Stimulated activated CD4-positive, alpha-beta T cell treated with anti-CD3 and anti-CD28 coated beads, Interleukin-15, amount 100 ng/mL, for 48 hours (primary cell): ENCODE measurements at places on chromosomes 3 and 15.

DNA sequence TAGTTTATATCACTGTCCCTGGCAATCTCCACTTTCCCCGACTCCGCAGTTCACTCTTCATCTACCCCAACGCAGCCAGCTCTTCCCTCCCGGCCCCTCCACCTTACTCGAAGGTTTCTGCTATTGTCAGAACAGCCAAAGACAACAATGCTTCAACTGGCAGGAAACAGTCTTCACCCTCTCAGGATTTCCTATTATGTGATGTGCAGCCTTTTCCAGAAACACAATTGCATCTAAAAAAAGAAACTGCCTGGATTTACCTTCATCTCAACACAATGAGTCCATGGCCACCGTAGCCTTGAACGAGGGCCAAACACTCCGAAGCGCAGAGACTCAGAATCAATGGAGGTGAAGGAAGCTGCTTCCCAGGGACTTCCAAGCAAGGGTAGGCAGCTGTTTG lies 182.1 kb upstream of the TSC22D2 start:
- DNase-seq = no peak

DNA sequence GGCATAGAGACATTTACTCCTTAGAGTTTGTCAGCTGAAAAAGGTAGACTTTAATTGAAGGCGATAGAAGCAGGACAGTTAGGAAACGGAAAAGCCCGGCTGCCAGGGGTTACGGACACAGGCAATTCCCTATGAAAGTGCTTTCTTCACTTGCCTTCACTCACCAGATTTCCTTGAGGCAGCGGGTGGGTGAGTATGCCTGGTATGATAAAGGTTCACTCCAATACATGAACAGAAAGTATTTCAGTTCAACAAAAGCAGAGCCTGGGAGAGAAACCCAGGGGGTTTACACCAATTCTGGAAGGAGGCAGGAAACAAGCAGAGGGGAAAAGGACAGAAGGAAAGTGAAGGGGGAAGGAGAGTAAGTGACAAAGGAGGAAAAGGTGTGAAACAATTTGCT lies 53.9 kb downstream of the QTRT2 start:
- DNase-seq = no peak

GRCh38 chr3:194399166-194399565 lies at the start of gene GP5:
TSS of gene GP5 (minus strand) at chr3:194399266. CDS start at chr3:194398282, 984 bp downstream.
- no peak for DNase-seq

- DNase-seq = no peak
Observed at GRCh38 chr3:162743091-162743490, 1246.5 kb downstream of the OTOL1 start.

DNA sequence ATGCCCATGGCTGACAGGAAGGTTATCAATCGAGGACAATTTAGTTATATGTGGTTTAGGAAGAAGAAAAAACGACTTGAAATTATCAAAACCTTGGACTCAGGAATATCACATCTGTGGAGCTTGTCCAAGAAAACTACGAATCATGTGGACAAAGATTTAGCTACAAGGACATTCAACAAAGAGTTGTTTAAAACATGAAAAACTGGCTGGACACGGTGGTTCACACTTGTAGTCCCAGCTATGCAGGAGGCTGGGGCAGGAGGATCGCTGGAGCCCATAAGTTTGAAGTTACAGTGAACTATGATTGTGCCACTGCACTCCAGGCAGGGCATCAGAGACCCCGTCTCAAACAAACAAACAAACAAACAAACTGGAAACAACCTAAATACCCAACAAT lies 142.4 kb downstream of the MAGI1 start:
- no peak for DNase-seq

- DNase-seq = no peak
Observed at GRCh38 chr3:151379083-151379734, 5.3 kb downstream of the P2RY12 start.

- DNase-seq = no peak
Observed at GRCh38 chr3:101868534-101869464, 19.5 kb downstream of the NFKBIZ start.

DNA sequence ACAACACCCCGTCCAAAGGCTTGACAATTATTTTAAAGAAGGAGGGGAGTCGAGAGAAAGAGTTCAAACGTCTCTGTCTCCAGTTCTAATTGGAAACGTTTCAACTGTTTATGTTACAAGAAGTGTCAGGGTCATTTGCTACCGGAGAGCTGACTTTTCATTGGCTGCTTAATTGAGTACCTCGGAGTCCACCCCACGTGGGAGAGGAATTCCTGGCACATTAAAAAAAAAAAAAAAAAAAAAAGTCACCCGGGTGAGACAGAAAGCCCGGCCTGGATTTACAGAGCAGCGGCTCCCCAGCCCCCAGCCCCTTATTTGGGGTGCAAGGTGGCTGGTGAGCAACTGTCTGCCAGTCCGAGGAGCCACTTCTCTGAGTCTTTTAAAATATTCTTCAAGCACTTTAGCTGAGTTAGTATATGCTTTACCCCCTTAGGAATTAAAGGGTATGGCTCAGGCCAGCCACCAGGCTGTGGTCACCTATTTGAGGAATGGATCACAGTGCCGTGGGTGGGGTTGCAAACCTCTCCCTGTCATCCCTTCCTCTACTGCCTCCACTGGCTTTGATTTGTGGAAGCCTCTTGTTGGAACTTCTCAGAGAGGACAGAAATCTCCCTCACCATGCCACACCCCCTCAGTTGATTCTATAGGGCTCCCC lies 3.9 kb upstream of the TLE3 start:
- no peak for DNase-seq

- DNase-seq = no peak
Observed at GRCh38 chr3:42519568-42519962, 17.1 kb downstream of the VIPR1 start.

DNA sequence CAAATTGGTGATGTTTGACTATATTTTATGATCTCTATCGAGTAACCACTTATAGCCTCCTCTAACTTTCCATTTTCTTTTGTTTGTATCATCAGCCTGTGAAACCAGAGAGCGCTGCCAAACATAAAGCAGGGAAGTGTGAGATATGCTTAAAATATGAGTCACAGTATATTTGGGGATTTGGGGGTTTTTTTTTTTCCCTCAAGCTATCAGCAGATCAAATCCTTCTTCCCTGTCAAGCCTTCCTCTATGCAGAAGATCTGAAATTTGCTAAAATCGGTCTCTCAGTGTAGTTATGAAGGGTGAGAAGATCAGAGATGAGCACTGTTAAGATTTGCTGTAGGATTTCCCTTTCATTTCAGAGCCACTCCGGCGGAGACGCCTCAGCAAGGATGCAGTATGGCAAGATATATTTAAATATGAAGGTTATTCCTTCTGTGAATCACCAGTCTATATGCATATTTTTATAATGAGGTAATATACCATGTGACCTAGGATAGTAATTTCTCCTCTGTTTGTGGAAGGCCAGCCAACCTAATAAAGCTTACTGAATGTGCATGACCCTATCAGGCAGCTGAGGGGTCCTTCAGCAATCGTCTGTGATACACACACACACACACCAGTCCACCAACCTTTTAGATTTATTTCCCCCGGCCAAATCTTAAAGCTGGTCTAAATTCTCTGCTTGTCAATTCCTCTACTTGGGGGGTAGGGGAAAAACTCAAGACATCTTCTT lies 474.1 kb downstream of the FOXP1 start:
- no peak for DNase-seq

DNA sequence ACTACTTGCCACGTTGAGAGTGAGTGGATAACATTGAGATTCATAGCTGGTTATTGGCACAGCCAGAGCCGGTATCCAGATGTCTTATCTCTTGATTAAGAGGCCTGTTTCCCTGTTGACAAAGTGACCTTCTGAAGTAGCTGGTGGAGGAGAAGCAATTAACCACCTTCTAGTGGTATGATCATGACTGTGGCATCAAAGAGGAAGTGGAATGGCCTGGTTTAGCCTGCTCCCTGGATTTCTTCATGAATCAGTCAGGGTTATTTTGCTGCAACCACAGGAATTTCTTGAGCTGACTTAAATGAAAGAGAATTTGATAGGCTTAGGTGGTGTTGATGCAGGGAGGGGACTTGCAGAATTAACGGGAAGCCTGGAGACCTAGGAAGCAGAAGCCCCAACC lies 398.3 kb downstream of the MFSD1 start:
- DNase-seq = no peak

DNA sequence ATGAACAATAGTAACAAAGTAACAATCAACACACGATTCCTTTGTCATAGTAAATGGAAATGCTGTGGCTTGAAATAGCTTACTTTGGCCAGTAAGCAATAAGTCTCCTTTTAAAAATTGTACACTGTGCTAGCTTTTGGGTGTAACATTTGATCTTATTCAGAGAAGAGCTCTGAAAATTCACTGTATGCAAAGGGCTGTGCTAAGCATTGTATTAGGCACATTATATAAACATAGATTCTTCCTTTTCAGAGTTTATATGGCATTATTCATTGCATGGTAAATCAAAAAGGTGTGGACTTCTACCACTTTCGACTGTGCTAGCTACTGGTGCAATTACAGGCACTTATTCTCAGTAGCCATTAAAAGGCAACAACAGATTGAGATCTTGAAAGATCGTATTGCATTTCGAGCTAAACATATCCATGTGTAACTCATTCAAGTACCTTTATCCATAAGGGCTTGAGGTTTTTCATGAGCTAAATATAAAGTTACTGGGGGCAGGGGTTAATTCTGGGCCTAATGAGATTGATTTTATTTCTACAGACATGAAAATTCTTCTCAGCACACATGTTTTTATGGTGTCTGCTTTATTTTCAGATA lies 246.8 kb downstream of the NR1D2 start:
- no peak for DNase-seq

GRCh38 chr3:106275592-106275991 lies 406.8 kb upstream of the CBLB start:
- DNase-seq = no peak

GRCh38 chr3:169804681-169805080 lies 8.0 kb upstream of the LRRIQ4 start:
- no peak for DNase-seq

GRCh38 chr15:70133781-70134421 lies 36.2 kb upstream of the TLE3 start:
- no peak for DNase-seq

DNA sequence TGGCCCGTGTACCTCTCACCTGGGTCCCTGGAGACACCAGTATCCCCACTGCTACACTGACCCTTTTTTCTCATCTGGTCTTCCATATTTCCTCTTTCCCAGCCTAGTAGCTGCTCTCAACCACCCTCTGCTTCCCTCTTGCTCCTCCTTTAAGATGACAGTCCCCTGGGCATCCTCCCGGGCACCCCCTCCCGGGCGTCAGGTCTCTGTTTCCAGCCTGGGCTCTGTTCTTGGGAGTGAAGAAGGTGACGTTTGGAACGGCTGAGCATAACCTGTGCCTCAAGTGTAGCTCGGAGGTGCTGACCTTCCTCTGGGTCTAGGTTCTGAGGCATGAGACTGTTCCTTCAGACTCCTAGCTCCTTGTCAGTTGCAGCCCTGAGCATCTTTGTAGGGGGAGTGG lies 101.2 kb downstream of the VGLL4 start:
- DNase-seq = no peak

GRCh38 chr15:33068511-33068990 lies 126.0 kb downstream of the FMN1 start:
- no peak for DNase-seq

- no peak for DNase-seq
Observed at GRCh38 chr3:130997289-130997688, 29.3 kb downstream of the ASTE1 start.
